ENCODE measurements at places on chromosomes 7 and 10. TPM values are rescaled to one million over a fixed set of nuclear protein-coding genes. Genes with fewer than 3 reads are reported as not detected.

Gene BAMBI
- total RNA-seq: 0.14 TPM

Gene CYP2C9
- total RNA-seq: not detected

Gene PLA2G12B
- total RNA-seq: not detected

Gene FGL2
- 1.4 TPM for total RNA-seq

Gene GJD4
- not detected for total RNA-seq
